NK-92 treated with Interleukin-12 subunit alpha and Interleukin-12 subunit beta, amount 100 ng/mL, for 24 hours (cell line): ENCODE measurements at places on chromosomes 12 and 14.

GRCh38 chr12:54704202-54704601 is 56.0 kb upstream of the DCD start:
- no peak for DNase-seq

- no peak for DNase-seq
These were observed 365.3 kb downstream of the ZFP36L1 start for GRCh38 chr14:68427550-68427890.

DNA sequence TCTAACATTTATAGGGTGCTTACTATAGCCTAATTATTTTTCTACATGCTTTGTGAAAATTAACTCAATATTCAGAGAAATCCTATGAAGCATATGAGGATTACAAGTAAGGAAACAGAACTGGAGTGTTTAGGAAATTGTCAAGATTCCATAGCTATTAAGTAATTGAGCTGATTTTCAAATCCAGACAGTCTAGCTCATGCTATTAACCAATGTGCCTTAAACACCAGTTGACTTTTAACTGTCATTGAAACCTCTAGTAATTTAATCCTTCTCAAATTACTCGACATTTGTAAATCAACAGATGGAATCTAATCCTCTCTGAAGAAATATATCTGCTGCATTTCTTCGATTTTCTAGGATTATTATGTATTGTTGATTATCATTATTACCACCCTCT is 488.9 kb downstream of the MDGA2 start:
- DNase-seq, result no peak

DNA sequence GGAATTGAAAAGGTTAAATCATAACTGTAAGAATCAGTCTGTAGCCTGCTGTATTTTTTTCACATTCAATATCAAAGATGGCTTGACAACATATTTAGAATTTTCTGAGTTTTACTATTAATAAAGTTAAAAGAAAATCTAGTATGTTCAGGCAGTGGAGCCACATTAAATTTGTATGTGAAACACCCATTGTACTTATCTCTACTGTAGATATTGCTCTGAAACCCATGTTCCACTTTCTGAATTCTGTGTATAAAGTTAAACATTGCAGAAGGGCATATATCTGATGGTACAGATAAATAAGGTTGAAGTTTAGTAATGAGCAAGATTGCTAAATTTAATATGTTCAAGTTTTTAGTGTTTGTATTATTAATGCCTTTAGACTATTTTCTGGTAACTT is 172.7 kb downstream of the FOXA1 start:
- no peak for DNase-seq

- DNase-seq, result no peak
These were observed 874.4 kb downstream of the SLC6A15 start for GRCh38 chr12:84038242-84038641.

DNA sequence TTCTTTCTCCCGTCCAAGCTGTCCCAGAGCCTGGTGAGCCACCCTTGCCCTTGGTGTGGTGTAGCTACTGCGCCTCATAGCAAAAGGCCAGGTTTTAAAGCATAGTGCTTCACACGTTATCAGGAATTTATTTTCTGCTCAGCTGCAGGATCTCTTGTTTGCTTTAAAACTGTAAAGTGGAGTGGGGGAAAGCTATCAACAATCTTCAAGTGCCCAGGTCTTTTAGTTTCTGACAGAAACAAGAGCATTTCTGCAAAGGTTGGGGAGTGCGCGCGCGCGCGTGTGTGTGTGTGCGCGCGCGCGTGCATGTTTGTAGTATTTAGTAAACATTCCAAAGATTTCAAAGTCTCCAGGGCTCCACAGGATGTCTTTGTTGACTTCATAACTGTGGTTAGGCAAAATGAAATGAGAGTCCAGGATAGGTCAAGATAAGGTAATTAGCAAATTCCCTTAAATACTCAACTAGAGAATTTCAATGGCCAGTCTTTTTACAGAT is 45.5 kb downstream of the EML1 start:
- no peak for DNase-seq

DNA sequence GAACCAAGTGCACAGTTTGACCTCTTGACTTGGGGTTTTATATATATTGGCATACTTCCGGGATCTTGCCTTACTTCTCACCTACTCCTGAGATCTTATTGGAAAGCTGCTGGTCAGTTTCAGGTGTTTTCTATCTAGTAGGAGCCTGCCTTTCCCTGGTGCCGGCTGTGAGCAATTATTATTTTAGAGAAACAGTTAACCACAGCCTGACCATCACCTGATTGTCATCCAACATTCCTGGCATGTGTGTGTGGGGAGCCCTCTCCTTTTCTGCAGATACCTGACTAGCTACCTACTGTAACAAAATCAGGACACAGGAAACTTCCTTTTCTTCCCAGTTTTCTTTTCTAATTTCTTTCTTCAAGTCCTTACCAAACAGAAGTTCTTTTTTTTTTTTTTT is 220.4 kb downstream of the ATP23 start:
- DNase-seq, result no peak

GRCh38 chr12:6424866-6425265 is 19.9 kb upstream of the CD27 start:
- no peak for DNase-seq
